ENCODE measurements at places on chromosomes 1 and 21. TPM values are rescaled to one million over a fixed set of nuclear protein-coding genes. Genes with fewer than 3 reads are reported as not detected.

- H3K36me3 ChIP-seq, result no peaks in the 10 kb centered on the region
- H3K27ac ChIP-seq, result peak overlapping the region; percentile 46
- H3K27me3 ChIP-seq, result no peaks in the 10 kb centered on the region
- DNase-seq, result peak; percentile 16
- peaks cover 16% of the 10 kb centered on the region for H3K4me1 ChIP-seq
These were observed 50.3 kb upstream of the CNIH3 start for GRCh38 chr1:224565611-224566406.

- H3K4me3 ChIP-seq, result no peak overlapping the region
- H3K36me3 ChIP-seq, result no peaks in the 10 kb centered on the region
- H3K4me1 ChIP-seq, result peaks cover under 1% of the 10 kb centered on the region
- H3K27me3 ChIP-seq, result no peaks in the 10 kb centered on the region
These were observed 10.4 kb downstream of the SH3BGRL3 start for GRCh38 chr1:26290122-26290881.

DNA sequence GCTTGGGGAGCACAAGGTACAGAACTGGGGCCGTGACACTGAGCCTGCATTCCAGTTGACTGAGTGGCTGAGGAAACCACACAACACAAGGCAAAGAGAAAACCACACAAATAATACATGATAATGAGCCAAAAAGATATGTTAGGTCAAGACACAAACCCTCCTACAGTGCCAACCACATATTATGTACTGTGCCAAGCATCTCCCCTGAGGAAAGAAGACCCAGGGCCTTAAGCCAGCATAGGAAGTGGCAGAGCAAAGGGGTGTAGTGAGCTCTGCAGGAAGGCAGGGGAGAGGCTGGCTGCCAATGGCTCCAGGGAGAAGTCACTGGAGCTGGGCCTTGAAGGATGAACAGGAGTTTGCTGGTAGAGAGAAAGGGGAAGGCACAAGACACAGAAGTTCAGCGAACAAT is 28.2 kb downstream of the CTNNBIP1 start:
- DNase-seq, result peak; percentile 63
- H3K4me3 ChIP-seq, result no peak overlapping the region
- peaks cover 13% of the 10 kb centered on the region for H3K4me1 ChIP-seq
- no peak overlapping the region for H3K27ac ChIP-seq
- no peaks in the 10 kb centered on the region for H3K27me3 ChIP-seq
- H3K36me3 ChIP-seq, result no peaks in the 10 kb centered on the region

RAB25 gene
- total RNA-seq, result not detected

GRCh38 chr1:193070942-193071341 is 11.5 kb downstream of the RO60 start:
- H3K4me1 ChIP-seq, result peaks cover 3% of the 10 kb centered on the region

GRCh38 chr1:63173161-63173560 is 149.2 kb upstream of the FOXD3 start:
- H3K4me1 ChIP-seq, result no peaks in the 10 kb centered on the region
- DNase-seq, result no peak
- H3K4me3 ChIP-seq, result no peak overlapping the region
- no peak overlapping the region for H3K27ac ChIP-seq

DNA sequence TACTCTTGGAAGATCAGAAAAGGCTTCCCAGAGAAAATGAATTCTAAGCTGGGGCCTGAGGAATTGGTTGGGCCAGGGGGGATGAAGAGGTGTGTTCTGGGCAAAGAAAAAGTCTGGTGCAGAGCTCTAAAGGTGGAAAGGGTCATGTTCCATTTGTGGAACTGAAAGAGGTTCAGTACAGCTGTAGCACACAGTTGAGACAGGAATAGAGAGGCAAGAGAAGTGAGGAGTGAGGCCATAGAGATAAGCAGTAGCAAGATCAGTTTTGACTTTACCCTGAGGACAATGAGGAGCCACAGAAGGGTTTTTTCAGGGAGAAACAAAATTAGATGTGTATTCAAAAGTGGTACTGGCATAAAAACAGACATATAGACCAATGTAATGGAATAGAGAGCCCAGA is 30.3 kb upstream of the MUTYH start:
- H3K4me3 ChIP-seq, result no peak overlapping the region
- H3K36me3 ChIP-seq, result no peaks in the 10 kb centered on the region
- DNase-seq, result no peak
- no peaks in the 10 kb centered on the region for H3K4me1 ChIP-seq

- H3K4me3 ChIP-seq, result no peak overlapping the region
- H3K27me3 ChIP-seq, result no peaks in the 10 kb centered on the region
- no peaks in the 10 kb centered on the region for H3K36me3 ChIP-seq
- DNase-seq, result no peak
These were observed 398.9 kb downstream of the MATN1 start for GRCh38 chr1:30324251-30325084.

GRCh38 chr21:28418726-28419514 is 573.8 kb downstream of the LTN1 start:
- H3K36me3 ChIP-seq, result no peaks in the 10 kb centered on the region
- H3K27ac ChIP-seq, result peak overlapping the region; percentile 94
- no peak overlapping the region for H3K4me3 ChIP-seq
- no peaks in the 10 kb centered on the region for H3K27me3 ChIP-seq
- peak; percentile 90 for DNase-seq

DNA sequence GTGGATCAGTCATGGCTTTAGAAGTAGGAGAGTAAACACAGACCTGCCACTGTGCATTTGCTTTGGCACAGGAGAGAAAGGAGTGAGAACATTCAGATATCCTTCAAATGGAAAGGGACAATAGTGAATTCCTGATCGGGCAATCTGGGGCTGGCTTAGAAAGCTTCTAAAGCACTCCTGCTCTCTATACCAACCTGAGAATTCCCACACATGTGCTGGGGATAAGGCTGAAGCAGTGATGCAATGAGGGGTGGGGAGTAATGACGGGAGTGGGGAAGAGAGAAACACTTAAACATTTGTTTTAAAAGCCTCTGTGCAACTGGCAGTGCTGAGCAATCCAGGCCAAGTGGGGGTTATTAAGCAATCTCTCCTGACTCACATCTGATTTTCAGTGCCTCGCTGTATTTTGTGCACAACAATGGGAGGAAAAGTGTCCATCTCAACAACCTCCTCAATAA is 108.8 kb downstream of the KIAA0319L start:
- H3K27me3 ChIP-seq, result no peaks in the 10 kb centered on the region
- peak overlapping the region; percentile 32 for H3K27ac ChIP-seq
- H3K4me1 ChIP-seq, result peaks cover 18% of the 10 kb centered on the region
- peaks cover 18% of the 10 kb centered on the region for H3K36me3 ChIP-seq
- no peak overlapping the region for H3K4me3 ChIP-seq

DNA sequence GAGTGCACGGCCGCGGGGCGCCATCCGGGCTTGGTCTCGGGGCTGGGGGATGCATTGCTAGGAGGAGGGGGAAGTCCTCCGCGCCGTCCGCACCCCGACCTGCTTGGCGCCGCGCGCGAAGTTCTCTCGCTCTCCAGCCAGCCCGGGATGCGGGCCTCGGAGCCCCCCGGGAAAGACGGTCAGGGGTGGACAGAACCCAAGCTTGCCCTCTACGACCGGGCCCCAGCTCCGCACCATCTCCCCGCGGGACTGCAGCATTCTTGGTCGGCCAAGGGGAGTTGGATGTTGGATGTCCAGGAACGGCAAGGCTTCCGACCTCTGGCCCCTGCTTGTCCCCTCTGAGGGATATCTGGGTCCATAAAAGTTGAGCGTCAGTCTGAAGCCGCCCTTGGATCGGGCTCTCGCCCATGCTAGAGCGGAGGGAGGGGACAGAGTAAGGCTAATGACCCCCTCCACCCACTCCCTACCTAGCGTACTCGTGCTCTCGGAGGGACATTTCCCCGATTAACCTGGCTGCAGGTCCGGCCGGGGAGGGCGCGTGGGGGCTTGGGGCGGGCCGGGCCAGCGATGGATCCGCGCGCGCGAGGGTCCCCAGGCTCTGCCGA is 522 bp downstream of the DISP3 start:
- no peaks in the 10 kb centered on the region for H3K4me1 ChIP-seq
- no peaks in the 10 kb centered on the region for H3K36me3 ChIP-seq
- DNase-seq, result no peak
- H3K27ac ChIP-seq, result no peak overlapping the region
- peaks cover 13% of the 10 kb centered on the region for H3K27me3 ChIP-seq
- peak overlapping the region; percentile 44 for H3K4me3 ChIP-seq

AGT gene
- total RNA-seq, result under 0.01 TPM

GRCh38 chr1:236893626-236894545 is 98.8 kb downstream of the MTR start:
- H3K27me3 ChIP-seq, result no peaks in the 10 kb centered on the region
- DNase-seq, result peak; percentile 66
- no peak overlapping the region for H3K27ac ChIP-seq
- no peak overlapping the region for H3K4me3 ChIP-seq

DNA sequence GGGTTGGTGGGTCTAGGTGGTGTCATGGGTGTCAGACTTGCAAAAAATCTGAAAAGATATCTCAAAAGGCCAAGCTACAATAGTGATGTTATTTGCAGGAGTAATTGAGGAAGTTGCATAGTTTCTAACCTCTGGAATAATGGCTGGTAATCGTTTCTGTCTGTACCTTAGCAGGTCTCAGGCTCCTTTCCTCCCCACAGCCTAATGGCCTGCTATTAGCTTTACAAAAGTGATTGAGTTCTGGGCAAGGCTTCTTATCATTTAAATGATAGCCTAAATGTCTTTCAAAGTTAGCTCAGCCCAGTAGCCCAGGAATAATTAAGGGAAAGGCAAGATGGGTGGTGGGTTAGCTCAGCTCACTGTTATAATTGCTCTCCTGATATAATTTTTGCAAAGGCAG is 37.7 kb upstream of the IGSF5 start:
- DNase-seq, result no peak
- H3K27me3 ChIP-seq, result no peaks in the 10 kb centered on the region
- H3K4me1 ChIP-seq, result no peaks in the 10 kb centered on the region
- H3K27ac ChIP-seq, result no peak overlapping the region
- H3K36me3 ChIP-seq, result no peaks in the 10 kb centered on the region

GRCh38 chr1:185166106-185166505 is 9.1 kb downstream of the SWT1 start:
- H3K36me3 ChIP-seq, result no peaks in the 10 kb centered on the region
- no peak for DNase-seq

GRCh38 chr1:14794136-14794768 is 195.8 kb downstream of the KAZN start:
- H3K36me3 ChIP-seq, result no peaks in the 10 kb centered on the region
- H3K27ac ChIP-seq, result no peak overlapping the region
- H3K4me1 ChIP-seq, result no peaks in the 10 kb centered on the region

DNA sequence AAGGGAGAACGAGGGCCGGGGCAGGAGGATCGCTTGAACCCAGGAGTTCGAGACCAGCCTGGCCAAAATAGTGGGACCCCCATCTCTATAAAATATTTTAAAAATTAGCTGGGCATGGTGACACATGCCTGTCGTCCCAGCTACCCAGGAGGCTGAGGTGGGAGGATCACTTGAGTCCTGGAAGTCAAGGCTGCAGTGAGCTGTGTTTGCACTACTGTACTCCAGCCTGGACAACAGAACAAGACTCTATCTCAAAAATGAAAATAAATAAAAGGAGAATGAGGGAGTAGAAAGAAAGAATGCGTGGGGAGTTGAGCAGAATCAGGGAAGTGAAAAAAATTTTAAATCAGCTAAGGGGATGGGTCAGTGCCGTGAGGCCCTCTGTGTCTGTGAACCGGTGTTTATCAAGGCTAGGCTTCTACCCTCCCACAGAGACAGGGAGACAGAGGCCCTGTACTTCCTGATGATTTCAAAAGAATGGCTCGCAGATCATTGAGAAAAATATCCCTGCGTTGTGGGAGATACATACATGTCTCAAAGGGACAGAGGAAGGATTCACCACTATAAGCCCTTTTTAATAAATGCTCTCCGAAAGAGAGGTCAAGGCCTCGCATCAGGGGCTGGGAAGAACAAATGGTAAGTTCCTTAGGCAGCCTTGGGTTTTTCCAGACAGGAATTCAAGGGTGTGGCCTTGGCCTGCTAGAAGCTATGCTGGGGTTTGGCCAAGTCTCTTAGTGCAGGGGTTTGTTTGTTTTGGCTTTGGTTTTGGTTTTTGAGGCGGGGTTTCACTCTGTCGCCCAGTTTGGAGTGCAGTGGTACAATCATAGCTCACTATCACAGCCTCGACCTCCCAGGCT is 20.7 kb downstream of the IL10RB start:
- H3K4me1 ChIP-seq, result peaks cover 7% of the 10 kb centered on the region
- H3K4me3 ChIP-seq, result no peak overlapping the region
- H3K36me3 ChIP-seq, result peaks cover 20% of the 10 kb centered on the region
- 0 out of 2 replicates have a peak overlapping the region, but pooled peaks have one; percentile 5 for H3K27ac ChIP-seq

- H3K27me3 ChIP-seq, result peaks cover 12% of the 10 kb centered on the region
- no peaks in the 10 kb centered on the region for H3K4me1 ChIP-seq
- H3K36me3 ChIP-seq, result no peaks in the 10 kb centered on the region
- no peak overlapping the region for H3K4me3 ChIP-seq
- no peak overlapping the region for H3K27ac ChIP-seq
These were observed 27.7 kb upstream of the C1orf159 start for GRCh38 chr1:1143636-1144035.

- no peak overlapping the region for H3K4me3 ChIP-seq
- H3K27me3 ChIP-seq, result no peaks in the 10 kb centered on the region
- 0 out of 2 replicates have a peak, but pooled peaks cover 2% of the 10 kb centered on the region for H3K4me1 ChIP-seq
- DNase-seq, result peak; percentile 97
- H3K36me3 ChIP-seq, result no peaks in the 10 kb centered on the region
These were observed 18.9 kb upstream of the IPP start for GRCh38 chr1:45769261-45769932.

DNA sequence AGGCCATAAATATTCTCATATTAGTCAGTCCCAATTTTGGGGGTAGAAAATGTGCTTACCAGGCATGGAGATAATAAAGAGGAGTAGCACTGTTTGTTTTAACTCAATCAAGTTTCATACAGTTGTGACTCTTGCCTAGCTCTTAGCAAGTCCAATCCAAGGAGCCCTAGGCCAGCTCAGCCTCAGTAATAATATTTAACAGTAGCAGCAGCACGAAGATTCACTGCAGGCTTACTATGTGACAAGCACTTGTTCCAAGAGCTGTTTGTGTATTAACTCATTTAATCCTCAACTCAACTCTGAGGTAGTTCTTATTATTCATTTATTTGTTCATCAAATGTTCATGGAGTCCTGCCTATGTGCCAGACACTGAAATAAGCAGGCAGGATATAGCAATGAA is 12.3 kb downstream of the CD58 start:
- no peaks in the 10 kb centered on the region for H3K27me3 ChIP-seq
- DNase-seq, result no peak
- no peak overlapping the region for H3K4me3 ChIP-seq
- H3K4me1 ChIP-seq, result no peaks in the 10 kb centered on the region
- no peak overlapping the region for H3K27ac ChIP-seq

DNA sequence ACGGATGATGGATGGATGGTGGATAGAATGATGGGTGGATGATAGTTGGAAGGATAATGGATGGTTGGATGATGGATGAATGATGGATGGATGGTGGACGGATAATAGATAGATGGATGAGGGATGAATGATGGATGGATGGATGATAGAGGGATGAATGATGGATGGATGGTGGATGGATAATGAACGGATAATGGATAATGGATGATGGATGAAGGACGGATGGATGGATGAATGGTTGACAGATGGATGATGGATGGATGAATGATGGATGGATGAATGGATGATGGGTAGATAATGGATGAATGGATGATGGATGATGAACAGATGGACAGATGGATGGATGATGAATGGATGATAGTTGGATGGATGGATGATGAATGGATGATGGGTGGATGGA is 255.1 kb downstream of the NPHP4 start:
- H3K27me3 ChIP-seq, result no peaks in the 10 kb centered on the region
- no peak for DNase-seq
- no peaks in the 10 kb centered on the region for H3K36me3 ChIP-seq

Measured in IMR-90 (cell line).